ENCODE measurements at places on chromosomes 7 and 10.
A peak's percentile ranks its signal among the peaks of the same experiment; 100 is the strongest.

- no peak for DNase-seq
Measured at GRCh38 chr7:2092279-2092678, 140.5 kb downstream of the MAD1L1 start.

DNA sequence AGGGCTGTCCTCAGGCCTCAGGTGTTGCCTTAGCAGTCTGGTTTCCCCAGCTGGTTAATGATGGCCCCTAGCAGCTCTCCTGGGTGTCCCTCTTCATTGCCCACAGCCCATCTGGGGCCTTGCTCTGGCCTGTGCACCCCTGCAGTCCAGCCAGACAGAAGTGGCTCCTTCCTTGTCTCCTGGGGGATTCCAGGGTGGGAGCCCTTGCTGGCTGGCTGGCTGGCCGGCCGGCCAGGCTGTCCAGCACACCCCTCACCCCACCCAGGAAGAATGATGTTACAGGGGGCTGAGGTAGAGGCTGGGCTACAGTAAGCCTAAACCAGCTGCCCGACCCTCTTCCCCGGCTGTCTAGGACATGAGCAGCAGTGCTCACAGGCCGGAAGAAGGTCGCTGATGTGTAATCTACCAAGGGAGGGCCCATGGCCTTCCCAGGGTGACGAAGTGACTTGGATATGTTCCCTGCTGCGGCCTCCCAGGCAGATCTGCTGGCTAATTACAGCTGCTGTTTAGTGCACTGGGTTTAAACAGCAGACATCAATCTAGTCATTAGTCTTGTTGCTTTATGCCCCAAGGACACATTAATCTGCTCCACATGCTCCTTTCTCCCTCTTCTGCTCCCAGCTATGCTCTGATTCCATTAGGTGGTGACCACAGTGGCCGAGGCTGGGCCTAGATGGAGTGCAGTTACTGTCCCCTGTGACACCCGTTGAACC, 53.8 kb upstream of the LRRC4 start:
- no peak for DNase-seq

GRCh38 chr7:137656850-137657232, 189.9 kb downstream of the DGKI start:
- DNase-seq, result no peak

- DNase-seq, result no peak
Measured at GRCh38 chr10:4370376-4370775, 455.6 kb upstream of the AKR1E2 start.

GRCh38 chr7:112896026-112896601, 105.9 kb upstream of the TMEM168 start:
- no peak for DNase-seq

- DNase-seq, result no peak
Measured at GRCh38 chr10:113590581-113590980, 37.7 kb downstream of the HABP2 start.

GRCh38 chr10:110260746-110261477, 43.8 kb downstream of the SMNDC1 start:
- DNase-seq, result no peak

DNA sequence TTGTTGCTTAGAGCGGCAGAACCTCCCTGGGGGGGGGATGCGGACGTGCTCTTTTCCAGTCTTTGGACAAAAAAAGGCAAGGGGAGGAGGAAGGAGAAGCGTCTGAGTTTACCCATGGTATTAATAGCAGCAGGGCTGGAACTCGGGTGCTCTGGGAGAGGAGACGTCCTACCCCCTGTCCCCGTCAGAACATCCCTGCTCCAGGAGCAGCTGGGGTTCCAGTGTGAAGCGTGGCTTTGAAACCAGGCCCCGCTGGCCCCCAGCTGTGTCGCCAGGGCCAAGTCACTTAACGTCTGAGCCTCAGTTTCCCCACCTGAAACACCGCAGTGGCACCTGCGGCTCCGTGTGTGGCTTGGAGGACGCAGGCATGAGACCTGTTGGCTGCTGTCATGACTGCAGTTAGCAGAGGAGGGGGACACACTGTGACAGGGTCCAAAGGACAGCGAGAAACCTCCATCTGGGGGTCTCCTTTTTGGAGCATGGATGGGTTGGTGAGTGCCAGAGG, 1.4 kb downstream of the AMZ1 start:
- no peak for DNase-seq

GRCh38 chr10:51986516-51986915, 287.1 kb upstream of the CSTF2T start:
- no peak for DNase-seq

- DNase-seq, result no peak
Measured at GRCh38 chr10:122476333-122476695, 15.0 kb downstream of the HTRA1 start.

GRCh38 chr10:8575620-8576019, 521.1 kb downstream of the GATA3 start:
- DNase-seq, result no peak

DNA sequence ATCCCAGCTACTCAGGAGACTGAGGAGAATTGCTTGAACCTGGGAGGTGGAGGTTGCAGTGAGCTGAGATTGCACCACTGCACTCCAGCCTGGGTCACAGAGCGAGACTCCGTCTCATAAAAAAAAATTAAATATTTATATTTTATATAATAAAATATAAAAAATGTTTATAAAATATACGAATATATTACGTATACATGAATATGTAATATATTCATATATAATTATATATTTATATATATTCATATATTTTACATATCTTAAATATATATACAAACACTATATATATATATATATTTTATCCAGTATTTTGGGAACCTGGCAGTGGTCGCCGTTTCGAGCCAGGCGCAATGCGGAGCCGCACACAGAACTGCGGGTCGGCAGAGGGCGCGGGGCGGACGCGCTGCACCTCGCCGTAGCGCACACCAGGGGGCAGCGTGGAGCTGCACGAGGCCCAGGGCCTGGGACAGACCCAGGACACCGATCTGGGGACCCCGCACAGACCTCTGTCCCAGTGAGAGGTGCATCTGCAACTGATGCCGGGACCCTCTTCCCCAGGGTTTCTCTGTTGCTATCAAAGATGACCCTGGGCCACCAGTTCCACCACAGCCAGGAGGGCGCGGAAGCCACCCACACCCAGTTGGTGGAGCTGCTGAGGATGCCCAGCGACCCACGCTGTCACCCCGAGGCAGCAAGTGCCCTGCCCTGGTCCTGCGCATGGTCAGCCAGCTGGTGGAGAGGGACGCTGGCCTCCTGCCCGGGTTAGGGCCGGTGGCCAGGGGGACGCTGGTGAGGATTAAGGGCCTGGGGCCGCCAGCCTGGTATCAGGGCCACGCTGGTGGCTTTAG, 22.7 kb downstream of the AP5Z1 start:
- peak; percentile 77 for DNase-seq

- no peak for DNase-seq
Measured at GRCh38 chr10:30911303-30911863, 120.3 kb downstream of the ZNF438 start.

DNA sequence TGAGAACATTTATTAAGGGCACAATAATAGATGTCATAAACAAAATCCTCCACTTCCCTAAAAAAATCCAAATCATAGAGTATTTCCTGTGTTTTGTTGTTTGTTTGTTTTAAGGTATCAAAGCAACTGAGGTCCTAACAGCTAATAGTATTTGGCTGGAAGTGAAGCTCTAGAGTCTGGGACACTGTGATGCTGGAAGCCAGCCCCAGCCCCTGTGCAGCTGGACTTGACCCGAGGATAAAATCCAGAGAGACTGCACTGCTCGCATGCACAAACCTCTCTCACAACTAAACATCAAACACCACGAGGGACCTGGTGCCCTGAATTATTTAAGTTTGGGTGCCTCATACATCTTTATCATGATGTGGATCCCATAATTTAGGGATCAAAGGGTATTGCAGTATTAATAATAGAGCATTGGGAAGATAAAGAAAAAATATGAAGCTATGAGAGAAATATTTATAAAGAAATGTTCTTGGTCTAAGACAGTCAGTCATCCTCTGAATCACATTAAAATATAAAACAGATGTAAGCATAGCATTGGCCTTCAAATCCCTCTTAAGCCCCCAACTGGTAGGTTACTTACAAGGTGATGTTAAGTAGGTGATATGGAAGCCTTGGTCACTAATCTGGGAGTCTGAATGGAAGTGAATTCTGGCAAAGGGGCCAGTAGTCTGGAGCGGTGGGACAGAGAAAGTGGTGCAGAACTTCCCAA, 44.4 kb downstream of the CUBN start:
- no peak for DNase-seq

DNA sequence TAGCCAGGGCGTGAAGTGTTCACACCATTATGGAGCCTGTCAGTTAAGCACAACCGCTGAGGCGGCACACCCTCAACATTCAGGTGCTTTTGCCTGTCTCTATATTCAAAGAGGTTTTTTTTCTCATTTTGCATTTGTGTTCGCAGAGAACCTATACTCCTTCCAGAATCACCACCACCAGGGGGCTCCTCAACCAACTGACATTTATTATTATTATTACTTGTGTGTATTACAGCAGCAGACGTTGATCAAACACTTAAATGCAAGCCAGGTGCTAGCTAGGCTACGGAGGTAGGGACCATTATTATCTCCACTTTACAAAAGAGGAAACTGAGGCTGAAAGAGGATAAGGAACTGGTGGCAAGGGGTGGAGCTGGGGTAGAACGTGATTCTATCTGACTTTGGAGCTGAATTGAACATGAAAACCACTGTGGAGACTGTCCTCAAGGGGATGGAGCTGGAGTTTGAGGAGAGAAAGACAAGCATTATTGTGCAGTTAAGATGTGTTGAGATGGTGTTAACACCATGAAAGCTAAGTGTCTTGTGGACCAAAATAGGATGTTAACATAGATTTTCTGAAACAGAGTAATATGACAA, 133.8 kb upstream of the PLXNA4 start:
- peak; percentile 20 for DNase-seq
